Sciatic nerve (tissue), 2 donors: ENCODE measurements at places on chromosomes 12 and 14. TPM values are rescaled to one million over a fixed set of nuclear protein-coding genes. Genes with fewer than 3 reads are reported as not detected.

GRCh38 chr14:33954016-33954598 lies 3.2 kb upstream of the EGLN3 start:
- no peak for DNase-seq

DNA sequence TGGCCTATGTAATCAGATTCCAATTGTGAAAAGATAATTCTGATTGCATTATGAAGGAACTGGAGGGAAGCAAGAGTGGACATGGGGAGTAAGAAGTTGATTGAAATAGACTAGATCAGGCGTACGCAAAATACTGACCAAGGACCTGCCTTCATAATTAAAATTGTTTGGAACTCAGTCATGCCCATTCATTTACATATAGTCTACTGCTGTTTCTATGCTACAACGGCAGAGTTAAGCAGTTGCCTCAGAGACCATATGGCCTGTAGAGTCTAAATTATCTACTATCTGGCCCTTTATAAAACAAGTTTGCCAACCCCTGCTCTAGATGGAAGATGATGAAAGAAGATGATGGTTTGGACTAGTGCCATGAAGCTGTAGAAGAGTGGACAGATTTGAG lies 170.0 kb upstream of the ARID2 start:
- no peak for DNase-seq

- no peak for DNase-seq
These were observed 78.0 kb downstream of the TMEM260 start for GRCh38 chr14:56657604-56658003.

DNA sequence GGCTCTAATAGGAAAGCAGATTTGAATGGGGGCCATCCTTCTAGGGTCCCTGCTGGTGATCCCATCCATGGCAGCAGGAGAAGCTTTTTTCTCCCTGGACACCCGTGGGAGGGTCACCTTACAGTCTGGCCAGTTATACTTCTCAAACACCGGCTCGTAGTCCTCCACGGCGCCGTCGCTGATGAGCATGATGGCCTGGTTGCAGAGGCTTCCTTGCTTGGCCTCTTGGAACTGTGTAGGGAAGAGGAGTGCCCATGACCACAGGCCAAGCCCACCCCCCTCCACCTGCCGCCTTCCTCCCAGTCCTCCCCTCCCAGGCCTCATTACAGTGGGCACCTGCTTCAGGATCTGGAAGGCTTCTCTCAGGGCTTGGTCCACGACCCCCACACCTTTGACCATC lies 33.8 kb downstream of the CACNA2D4 start:
- no peak for DNase-seq

Gene CMA1
- total RNA-seq = 2.3 TPM

Gene FBLN5
- 172 TPM for total RNA-seq

Gene UBE2N
- total RNA-seq = 58.4 TPM

Gene RND1
- 4.5 TPM for total RNA-seq

Gene LTBP2
- 93.0 TPM for total RNA-seq

Gene LEMD3
- total RNA-seq = 33.7 TPM
